ENCODE measurements at places on chromosomes 13 and 19.
A peak's percentile ranks its signal among the peaks of the same experiment; 100 is the strongest.

GRCh38 chr19:35013041-35013819 is 13.1 kb downstream of the GRAMD1A start:
- peak; percentile 81 for DNase-seq

DNA sequence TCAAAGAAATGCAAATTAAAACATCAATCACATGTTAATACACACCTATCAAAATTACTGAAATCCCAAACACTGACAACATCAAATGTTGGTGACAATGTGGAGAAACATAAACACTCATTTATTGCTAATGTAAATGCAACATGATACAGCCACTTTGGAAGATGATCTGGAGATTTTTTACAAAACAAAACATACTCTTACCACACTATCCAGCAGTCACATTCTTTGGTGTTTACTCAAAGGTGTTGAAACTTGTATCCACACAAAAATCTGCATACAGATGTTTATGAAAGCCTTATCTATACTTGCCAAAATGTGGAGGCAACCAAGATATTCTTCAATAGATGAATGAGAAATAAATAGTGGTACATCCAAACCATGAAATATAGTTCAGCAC is 1219.5 kb upstream of the PCDH20 start:
- no peak for DNase-seq

DNA sequence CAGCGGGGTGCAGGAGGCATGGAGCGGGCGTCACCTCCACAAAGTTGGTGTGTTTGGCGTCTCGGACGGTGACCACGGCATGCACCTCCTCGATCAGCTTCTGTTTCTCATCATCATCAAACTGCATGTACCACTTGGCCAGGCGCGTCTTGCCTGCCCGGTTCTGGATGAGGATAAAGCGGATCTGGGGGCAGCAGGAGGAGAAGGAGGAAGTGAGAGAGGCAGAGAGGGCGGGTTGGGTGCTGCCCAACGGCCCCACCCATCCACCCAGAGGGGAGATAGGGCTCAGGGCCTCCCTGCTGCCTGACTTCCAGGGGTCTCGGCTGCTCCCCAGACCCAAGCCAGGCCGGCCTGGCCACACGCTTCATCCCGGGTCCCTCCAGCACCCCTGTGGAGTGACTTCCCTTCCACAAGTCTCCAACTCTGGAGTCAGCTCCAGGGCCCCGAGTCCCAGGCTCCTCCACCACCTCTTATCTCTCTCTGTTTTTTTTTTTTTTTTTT is 4.6 kb downstream of the AP2S1 start:
- DNase-seq, result no peak

- no peak for DNase-seq
Measured at GRCh38 chr19:885536-886224, 7.3 kb downstream of the MED16 start.

DNA sequence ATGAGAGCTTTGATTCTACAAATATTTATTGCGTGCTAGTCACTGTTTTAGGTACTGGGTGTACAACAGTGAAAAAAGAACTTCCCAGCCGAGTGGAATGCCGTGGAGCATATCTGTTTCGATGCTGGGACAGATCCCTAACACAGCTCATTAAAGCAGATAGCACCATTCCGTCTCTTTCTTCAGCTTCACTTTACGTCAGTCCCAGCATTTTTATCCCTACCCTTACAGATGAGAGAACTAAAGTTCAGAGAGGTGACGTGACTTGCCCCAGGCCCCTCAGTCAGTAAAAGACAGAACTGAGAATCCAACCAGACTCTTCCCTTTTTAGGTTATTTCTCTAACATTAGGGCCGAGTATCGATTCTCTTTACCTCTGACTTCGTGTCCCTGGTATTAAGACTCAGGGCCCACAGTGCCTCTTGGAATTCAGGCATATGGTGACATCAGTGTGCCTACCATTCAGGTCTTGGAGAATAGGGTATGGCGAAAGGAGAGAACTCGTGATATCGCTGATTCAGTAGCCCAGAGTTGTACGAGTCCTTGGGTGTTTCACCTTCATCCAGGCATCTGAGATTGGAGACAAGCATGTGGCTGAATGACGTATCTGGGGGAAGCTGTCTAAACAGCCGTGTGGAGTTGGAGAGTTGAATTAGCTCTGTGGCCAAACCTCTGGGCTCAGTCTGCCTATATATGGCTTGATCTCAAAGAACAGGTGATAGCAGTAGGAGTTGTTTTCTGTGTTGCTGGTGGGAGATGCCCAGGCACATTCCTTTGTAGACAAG is 27.1 kb downstream of the ACTN4 start:
- no peak for DNase-seq

DNA sequence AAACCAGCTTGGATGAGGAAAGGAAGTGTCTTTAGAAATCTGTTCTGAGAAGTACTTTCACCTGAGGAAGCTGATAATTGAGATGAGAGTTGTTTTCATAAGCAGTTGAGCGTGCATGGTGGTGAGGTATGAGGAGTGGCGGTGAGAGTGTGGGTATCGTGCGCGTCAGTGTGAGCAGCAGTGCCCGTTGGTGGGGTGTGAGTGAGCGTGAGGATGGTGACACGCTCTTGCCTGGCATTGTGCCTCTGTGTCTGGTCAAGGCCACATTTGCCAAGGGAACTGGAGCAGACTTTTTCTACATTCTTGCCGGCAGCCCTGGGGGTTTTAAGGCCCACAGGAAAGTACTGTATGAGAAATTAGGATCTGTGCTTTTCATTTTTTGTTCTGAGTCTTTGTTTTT is 36.5 kb upstream of the TEX29 start:
- DNase-seq, result no peak

GRCh38 chr13:76828316-76828741 is 57.9 kb downstream of the KCTD12 start:
- no peak for DNase-seq

- DNase-seq, result no peak
Measured at GRCh38 chr13:76778853-76779252, 107.4 kb downstream of the KCTD12 start.

GRCh38 chr19:5420953-5421352 is 34.3 kb upstream of the ZNRF4 start:
- DNase-seq, result no peak

- no peak for DNase-seq
Measured at GRCh38 chr13:107069108-107069776, 501.3 kb upstream of the ARGLU1 start.

- no peak for DNase-seq
Measured at GRCh38 chr13:59873309-59873708, 290.4 kb downstream of the DIAPH3 start.

DNA sequence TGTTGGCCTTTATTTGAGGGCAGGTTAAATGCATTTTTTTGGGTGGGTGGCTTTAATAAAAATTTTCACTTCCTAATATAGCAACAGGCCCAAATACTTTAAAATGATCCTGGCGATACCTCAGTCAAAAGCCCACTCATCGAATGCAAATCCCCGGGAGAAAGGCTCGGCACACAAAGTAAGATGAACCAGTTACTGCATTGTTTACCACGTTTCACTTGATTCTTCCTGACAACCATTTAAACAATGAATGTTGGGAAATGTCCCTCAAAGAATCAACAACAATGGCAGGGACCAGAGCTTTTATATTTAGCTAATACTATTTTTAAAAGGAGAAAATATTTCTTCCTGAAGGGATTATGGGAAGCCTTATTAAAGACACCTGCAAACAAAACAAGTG is 187.7 kb downstream of the ABCC4 start:
- no peak for DNase-seq

- peak; percentile 73 for DNase-seq
Measured at GRCh38 chr19:44723952-44724319, 24.6 kb upstream of the BCL3 start.

- DNase-seq, result no peak
Measured at GRCh38 chr19:51364200-51365106, 1.7 kb downstream of the ETFB start.

GRCh38 chr19:17873786-17874757 is 2.3 kb downstream of the SLC5A5 start:
- peak; percentile 64 for DNase-seq

DNA sequence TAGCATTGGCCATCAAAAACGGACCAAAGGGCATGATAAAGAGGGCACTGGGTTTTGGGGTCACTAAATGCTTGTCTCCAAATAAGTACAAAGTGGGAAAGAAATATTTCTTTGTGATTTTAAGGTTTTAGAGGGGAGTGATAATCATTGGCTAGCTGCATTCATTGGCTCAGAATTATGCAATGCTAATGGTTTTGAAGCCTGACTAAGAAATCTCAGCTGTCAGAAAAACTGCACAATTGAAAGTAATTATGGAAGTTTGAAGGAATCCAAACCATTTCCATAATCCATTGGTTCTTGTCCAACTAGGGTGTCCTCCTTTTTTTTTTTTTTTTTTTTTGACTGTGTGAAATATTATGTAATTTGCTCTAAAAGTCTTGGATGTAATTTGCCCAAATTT is 88.2 kb upstream of the ARGLU1 start:
- no peak for DNase-seq

DNA sequence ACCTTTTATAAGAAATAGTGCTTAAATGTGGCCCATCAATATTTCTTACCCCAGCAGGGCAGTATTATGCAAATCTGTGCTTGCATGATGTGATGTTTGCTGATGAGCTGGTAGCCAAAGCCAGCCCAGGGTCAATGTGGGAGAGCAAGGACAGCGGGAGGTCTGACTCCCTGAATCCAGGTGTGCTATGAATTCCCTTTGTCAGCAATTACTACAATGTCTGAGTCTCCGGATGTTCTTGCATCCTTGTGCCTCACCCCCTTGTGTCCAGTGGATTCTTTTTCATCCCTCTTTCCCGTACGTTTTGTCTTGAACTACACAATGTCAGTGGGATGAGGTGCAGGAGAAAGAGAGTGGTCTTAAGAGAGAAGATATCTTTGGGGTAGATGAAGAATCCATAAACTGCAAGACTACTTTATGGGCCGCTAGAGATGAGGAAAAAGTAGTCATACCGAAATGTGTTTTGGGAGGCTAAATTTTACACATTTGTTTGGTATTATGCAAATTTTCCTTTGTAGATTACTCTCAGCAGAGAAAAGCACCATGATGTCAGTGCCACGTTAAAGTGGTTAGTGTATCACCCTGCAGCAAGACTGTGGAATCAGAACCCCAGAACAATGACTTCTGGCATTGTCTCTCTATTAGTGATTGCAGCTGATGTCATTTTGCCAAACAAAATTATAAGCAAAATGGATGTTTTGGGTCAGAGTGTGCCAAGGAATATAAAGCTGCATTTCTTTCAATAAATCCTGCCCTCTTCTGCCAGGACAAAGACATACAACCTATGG is 53.5 kb upstream of the TSHZ3 start:
- no peak for DNase-seq

DNA sequence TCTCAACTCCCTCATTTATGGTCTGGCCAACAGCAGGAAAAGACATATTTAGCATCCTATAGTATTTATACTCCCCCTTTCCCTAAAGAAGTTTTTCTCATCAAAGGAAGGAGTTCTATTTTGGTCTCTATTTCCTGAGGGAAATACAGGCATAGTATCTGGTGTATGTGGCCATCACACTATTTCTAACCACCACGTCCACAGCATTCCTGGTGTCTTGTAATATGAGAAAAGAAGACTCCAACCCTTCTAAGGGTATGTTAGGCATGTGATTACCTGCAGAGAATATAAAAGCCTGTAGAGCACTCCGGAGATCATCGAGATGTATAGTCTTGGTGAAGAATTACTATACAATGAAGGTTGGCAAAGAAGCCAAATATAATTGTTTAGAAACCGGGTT is 137.4 kb downstream of the VWA8 start:
- no peak for DNase-seq

GRCh38 chr19:12482509-12482886 is 2.1 kb downstream of the ZNF709 start:
- DNase-seq, result no peak

GRCh38 chr13:41960211-41960636 is 685 bp downstream of the VWA8 start:
- DNase-seq, result no peak

DNA sequence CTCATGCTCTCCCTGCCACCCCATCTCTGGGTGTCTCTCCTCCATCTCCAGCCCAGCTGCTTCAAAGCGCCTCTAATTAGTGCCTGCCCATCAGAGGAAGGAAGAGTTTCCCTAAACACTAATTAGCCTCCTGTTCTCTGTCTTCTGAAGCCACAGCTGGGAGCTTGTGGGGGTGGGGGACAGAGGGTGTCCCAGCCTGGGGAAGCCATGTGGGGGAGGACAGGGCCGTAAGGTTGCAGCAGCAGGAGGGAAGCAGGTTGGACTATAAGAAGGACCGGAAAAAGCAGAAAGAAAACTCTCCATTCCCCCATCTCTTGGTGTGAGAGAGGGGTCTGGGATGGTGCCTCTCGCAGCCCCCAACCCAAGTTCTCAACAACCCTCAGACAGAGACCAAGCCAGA is 26.2 kb downstream of the SLC8A2 start:
- no peak for DNase-seq

DNA sequence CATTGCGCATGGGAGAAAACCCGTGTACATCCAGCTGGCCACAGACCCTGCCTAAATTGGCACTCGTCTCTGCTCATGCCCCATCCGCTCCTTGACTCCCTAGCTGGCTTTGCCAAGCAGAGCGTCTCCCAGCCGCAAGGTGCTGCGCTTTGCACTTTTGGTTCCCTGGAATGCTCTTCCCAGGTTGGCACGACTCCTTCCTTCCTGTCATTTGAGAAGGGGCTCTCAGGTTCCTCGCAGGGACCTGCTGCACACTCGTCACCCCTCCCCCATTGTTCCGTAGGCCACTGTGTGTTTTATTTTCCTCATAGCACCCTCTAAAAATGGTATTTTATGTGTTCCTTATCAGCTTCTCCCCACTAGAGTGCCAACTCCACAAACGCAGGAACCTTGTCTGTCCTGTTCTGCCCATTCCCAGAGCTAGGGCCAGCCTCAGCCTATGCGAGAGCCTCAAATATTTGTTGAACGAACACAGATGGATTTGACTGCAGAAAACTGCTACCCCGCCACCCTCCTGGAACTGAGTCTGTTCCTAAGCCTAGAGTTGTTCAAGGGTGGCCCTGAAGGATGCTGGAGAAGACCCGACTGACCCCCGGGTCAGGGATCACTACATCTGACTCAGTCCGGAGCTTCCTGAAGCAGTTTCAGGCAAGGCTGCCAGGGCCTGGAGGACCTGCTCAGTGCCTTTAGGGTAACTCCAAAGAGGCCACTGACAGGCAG is 8.4 kb upstream of the CEBPA start:
- no peak for DNase-seq

GRCh38 chr19:23222998-23223652 is 27.1 kb downstream of the ZNF724 start:
- DNase-seq, result no peak
